ENCODE measurements at places on chromosomes 3 and 15. TPM values are rescaled to one million over a fixed set of nuclear protein-coding genes. Genes with fewer than 3 reads are reported as not detected.

GRCh38 chr15:39407116-39407515 lies 173.8 kb upstream of the THBS1 start:
- no peak overlapping the region for H3K4me3 ChIP-seq
- no peaks in the 10 kb centered on the region for H3K4me1 ChIP-seq
- DNase-seq, result no peak
- no peak overlapping the region for H3K27ac ChIP-seq
- H3K27me3 ChIP-seq, result no peaks in the 10 kb centered on the region

DNA sequence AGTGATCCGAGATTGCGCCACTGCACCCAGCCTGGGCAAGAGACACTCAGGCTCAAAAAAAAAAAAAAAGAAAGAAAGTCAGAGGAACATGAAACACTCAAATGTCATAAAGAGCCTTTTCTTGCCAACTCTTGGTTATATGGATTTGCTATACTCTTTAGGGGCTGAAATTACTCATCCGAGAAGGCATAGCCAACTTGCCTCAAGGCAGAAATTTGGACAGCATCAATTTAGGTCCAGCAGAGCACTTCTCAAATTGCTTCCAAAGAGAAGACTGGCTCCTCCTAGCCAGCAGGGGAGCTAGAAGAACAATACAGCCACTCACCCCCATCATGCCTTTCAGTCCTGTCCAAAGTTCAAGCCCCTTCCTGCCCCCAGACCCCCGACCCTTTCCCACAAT lies 43.8 kb downstream of the OSBPL10 start:
- no peak overlapping the region for H3K27ac ChIP-seq
- no peak for DNase-seq
- H3K27me3 ChIP-seq, result no peaks in the 10 kb centered on the region
- peaks cover 3% of the 10 kb centered on the region for H3K4me1 ChIP-seq

- no peaks in the 10 kb centered on the region for H3K36me3 ChIP-seq
- no peaks in the 10 kb centered on the region for H3K27me3 ChIP-seq
- no peak overlapping the region for H3K4me3 ChIP-seq
- DNase-seq, result no peak
- no peaks in the 10 kb centered on the region for H3K4me1 ChIP-seq
Measured at GRCh38 chr3:35064761-35065160, 574.6 kb upstream of the ARPP21 start.

- no peak overlapping the region for H3K27ac ChIP-seq
- DNase-seq, result no peak
- H3K4me3 ChIP-seq, result no peak overlapping the region
- H3K4me1 ChIP-seq, result no peaks in the 10 kb centered on the region
Measured at GRCh38 chr15:74763416-74763815, 14.8 kb downstream of the CYP1A2 start.

GRCh38 chr3:134018406-134018805 lies 11.3 kb downstream of the SLCO2A1 start:
- H3K27me3 ChIP-seq, result no peaks in the 10 kb centered on the region
- DNase-seq, result no peak
- no peak overlapping the region for H3K27ac ChIP-seq

- no peak overlapping the region for H3K4me3 ChIP-seq
- H3K27me3 ChIP-seq, result no peaks in the 10 kb centered on the region
- H3K4me1 ChIP-seq, result no peaks in the 10 kb centered on the region
- no peak overlapping the region for H3K27ac ChIP-seq
- no peak for DNase-seq
Measured at GRCh38 chr15:87777054-87777561, 479.4 kb downstream of the NTRK3 start.

DNA sequence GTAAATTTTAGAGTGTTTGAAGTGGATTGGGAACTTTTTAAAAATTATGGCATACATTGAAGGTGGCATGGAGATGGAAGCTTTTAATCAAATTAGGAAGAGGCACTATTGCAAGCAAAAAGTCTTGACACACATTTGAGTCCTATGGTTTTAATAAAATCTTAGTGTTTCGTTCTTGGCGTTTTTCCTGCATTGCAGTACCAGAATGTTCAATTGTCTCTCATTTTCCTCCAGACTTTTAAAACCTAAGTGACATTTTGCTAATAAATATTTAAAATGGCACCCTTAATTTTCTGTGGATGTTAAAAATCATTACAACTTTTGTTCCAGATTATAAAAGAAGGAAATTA lies 2.2 kb downstream of the TGFBR2 start:
- H3K27ac ChIP-seq, result peak overlapping the region; percentile 99
- no peaks in the 10 kb centered on the region for H3K27me3 ChIP-seq
- H3K4me1 ChIP-seq, result peaks cover 35% of the 10 kb centered on the region
- no peak for DNase-seq
- H3K36me3 ChIP-seq, result no peaks in the 10 kb centered on the region

DNA sequence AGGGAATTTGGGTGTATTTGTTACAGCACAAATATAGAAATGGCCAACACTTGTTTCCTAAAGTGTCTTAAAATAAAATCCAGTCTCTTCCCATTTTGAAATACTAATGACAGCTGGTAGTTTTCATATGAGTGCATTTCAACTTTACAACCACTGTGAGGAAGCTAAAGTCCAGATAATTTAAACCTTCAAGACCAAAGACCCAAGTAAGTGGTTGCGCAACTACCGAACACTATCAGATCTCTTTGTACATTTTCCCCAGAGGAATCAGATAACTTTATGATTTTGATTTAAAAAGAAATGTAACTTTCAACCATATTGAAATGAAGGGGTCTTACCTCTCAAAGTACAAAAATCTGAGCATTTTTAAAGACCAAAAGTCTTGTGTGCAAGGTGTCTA lies 14.3 kb downstream of the BCL2L10 start:
- no peaks in the 10 kb centered on the region for H3K4me1 ChIP-seq
- no peaks in the 10 kb centered on the region for H3K36me3 ChIP-seq
- H3K27me3 ChIP-seq, result no peaks in the 10 kb centered on the region
- no peak overlapping the region for H3K27ac ChIP-seq
- H3K4me3 ChIP-seq, result no peak overlapping the region
- DNase-seq, result no peak

DNA sequence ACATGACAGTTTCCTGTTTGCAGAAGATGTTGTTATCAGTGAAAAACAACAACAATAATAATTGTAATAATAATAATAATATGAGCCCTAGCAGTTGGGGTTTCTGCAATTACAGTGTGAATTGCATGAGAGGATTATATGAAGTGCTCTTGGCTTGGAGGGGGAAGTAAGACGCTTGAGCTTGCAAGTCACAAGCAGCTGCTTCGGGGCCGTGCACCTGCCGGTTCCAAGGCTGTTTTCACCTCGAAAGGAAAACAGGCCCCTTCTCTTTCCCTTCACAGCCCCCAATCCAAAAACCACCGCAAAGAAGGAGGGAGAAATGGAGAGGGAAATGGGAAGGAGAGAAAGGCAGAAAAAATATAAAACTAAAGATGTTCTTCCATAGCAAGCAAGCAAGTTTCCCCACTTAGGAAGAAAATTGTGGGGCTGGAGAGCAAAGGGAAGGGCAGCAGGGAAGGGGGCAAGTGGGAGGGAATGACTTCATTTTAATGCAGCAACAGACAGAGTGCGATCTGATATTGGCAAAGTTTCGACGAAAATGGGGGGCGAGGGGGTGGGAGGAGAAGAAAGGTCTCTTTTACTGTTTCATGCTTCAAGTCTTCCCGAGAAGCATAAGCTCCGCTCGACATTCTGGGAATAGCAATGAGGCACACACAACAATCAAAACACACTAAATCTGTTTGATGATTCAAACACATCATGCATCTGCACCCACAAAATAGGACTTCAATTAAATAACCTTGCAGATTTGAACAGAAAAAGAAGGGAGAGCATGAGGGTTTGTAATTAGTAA lies 284.2 kb upstream of the ATP11B start:
- no peak for DNase-seq
- H3K27me3 ChIP-seq, result no peaks in the 10 kb centered on the region
- no peaks in the 10 kb centered on the region for H3K36me3 ChIP-seq
- no peak overlapping the region for H3K27ac ChIP-seq
- H3K4me3 ChIP-seq, result no peak overlapping the region
- no peaks in the 10 kb centered on the region for H3K4me1 ChIP-seq

- no peaks in the 10 kb centered on the region for H3K36me3 ChIP-seq
- no peak overlapping the region for H3K27ac ChIP-seq
- peaks cover 1% of the 10 kb centered on the region for H3K4me1 ChIP-seq
- no peaks in the 10 kb centered on the region for H3K27me3 ChIP-seq
Measured at GRCh38 chr15:85780225-85780985, 14.3 kb downstream of the KLHL25 start.

DNA sequence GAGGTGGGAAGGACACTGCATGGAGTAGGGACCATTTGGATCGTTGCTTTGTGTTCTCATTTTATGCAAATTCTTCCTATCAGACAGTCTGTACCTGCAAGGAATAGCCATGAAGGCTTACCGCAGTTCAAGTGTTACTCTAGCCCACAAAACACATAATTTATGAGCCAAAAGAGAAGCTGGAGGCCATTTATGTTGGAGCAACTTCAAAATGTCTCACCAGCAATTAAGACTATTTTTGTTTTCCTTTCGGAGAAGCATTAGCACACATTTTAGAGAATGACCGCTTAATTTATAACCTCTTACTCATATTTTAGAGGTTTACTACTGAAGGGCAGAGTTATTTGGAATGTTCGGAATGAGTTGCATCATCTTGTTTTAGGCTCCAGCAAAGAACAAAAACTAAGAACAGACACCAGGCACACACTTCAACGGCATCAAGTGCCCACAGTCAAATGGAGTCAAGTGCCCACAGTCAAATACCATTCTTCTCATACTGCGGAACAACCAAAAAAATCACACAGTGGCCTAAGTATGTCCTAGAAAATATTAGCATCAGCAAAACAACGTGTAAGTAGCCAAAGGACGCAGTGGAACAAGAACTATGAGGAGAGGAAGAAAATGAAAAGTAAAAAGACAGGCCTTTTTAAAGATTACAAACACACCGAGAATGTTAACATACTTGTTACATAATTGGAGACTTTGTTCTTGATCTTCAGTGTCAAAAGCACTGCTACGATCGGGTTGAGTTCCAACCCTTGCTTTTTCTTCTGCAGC lies 17.5 kb upstream of the GOLGA8J start:
- H3K36me3 ChIP-seq, result no peaks in the 10 kb centered on the region
- H3K4me1 ChIP-seq, result no peaks in the 10 kb centered on the region
- no peak overlapping the region for H3K27ac ChIP-seq
- H3K27me3 ChIP-seq, result no peaks in the 10 kb centered on the region

DNA sequence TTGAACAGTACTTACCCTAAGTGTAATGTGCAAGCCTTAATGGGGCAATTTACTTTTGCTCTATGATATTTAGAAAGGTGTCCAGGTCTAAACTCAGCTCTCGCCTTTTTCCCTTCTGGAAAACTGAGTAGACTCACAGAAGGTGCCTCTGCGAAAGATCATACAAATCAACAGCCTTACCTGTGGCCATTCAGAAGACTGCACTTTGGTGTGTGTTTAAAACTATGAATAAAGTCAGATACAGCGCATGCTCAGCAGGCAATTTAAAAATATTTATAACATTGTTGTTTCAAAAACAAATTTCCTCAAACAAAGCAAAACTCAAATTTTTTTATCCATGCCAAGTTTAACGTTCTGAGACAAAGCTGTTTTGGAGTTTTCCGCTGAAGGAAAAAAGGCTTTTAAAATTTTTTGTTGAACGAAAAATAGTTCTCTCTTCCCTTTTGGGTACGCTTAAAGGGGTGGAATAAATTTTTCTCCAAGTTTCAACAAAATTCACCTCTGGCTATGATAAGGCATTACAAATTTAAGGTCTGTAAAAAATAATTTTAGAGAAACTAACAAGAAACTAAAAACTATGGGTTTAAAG lies 156.3 kb downstream of the TIGIT start:
- no peak overlapping the region for H3K4me3 ChIP-seq
- H3K36me3 ChIP-seq, result no peaks in the 10 kb centered on the region
- H3K27ac ChIP-seq, result peak overlapping the region; percentile 71
- H3K27me3 ChIP-seq, result no peaks in the 10 kb centered on the region

- H3K36me3 ChIP-seq, result no peaks in the 10 kb centered on the region
- H3K27me3 ChIP-seq, result no peaks in the 10 kb centered on the region
- peaks cover 4% of the 10 kb centered on the region for H3K4me1 ChIP-seq
- no peak overlapping the region for H3K4me3 ChIP-seq
- no peak overlapping the region for H3K27ac ChIP-seq
Measured at GRCh38 chr15:63792584-63792983, 41.2 kb downstream of the HERC1 start.

- H3K27ac ChIP-seq, result no peak overlapping the region
- no peak for DNase-seq
- H3K4me1 ChIP-seq, result no peaks in the 10 kb centered on the region
- no peak overlapping the region for H3K4me3 ChIP-seq
Measured at GRCh38 chr3:67876261-67876660, 221.8 kb upstream of the SUCLG2 start.

- H3K4me1 ChIP-seq, result no peaks in the 10 kb centered on the region
- H3K27me3 ChIP-seq, result no peaks in the 10 kb centered on the region
- no peak for DNase-seq
- no peak overlapping the region for H3K4me3 ChIP-seq
- H3K27ac ChIP-seq, result no peak overlapping the region
- no peaks in the 10 kb centered on the region for H3K36me3 ChIP-seq
Measured at GRCh38 chr3:180619723-180620122, 17.8 kb downstream of the TTC14 start.

GRCh38 chr15:40290918-40291574 lies 8.2 kb upstream of the ANKRD63 start:
- peaks cover 13% of the 10 kb centered on the region for H3K4me1 ChIP-seq
- H3K27ac ChIP-seq, result no peak overlapping the region
- no peaks in the 10 kb centered on the region for H3K36me3 ChIP-seq
- H3K27me3 ChIP-seq, result no peaks in the 10 kb centered on the region
- H3K4me3 ChIP-seq, result no peak overlapping the region

- H3K4me3 ChIP-seq, result no peak overlapping the region
- no peaks in the 10 kb centered on the region for H3K36me3 ChIP-seq
- no peak for DNase-seq
- H3K4me1 ChIP-seq, result no peaks in the 10 kb centered on the region
- H3K27ac ChIP-seq, result no peak overlapping the region
Measured at GRCh38 chr3:109943181-109943580, 605.8 kb upstream of the DPPA4 start.

- H3K36me3 ChIP-seq, result no peaks in the 10 kb centered on the region
- H3K27me3 ChIP-seq, result no peaks in the 10 kb centered on the region
- no peak overlapping the region for H3K27ac ChIP-seq
- no peaks in the 10 kb centered on the region for H3K4me1 ChIP-seq
- no peak overlapping the region for H3K4me3 ChIP-seq
Measured at GRCh38 chr3:47940232-47940631, 76.0 kb downstream of the MAP4 start.

Gene SAMD7
- total RNA-seq, result not detected

Gene DPPA2
- not detected for total RNA-seq

Gene C3orf33
- not detected for total RNA-seq

Gene PTPRG
- total RNA-seq, result 33.5 TPM

Gene DAZL
- total RNA-seq, result not detected

Gene LIPH
- total RNA-seq, result 26.7 TPM

Gene ACP3
- 41.3 TPM for total RNA-seq

Gene CEP63
- total RNA-seq, result 15.8 TPM

Gene STAC
- total RNA-seq, result not detected

Gene FAM107A
- total RNA-seq, result 21.7 TPM

Gene FBXL22
- total RNA-seq, result not detected

Gene FETUB
- total RNA-seq, result not detected

Gene PSMD2
- 140 TPM for total RNA-seq

Gene CDHR4
- total RNA-seq, result not detected

Gene PARP3
- total RNA-seq, result 131 TPM

Gene SMCO1
- total RNA-seq, result not detected

All from Peyer's patch (tissue), 4 donors.